CD4-positive, alpha-beta T cell treated with Interleukin-4 for 1 hour (primary cell): ENCODE measurements at places on chromosomes 2 and 18.
A peak's percentile ranks its signal among the peaks of the same experiment; 100 is the strongest.

DNA sequence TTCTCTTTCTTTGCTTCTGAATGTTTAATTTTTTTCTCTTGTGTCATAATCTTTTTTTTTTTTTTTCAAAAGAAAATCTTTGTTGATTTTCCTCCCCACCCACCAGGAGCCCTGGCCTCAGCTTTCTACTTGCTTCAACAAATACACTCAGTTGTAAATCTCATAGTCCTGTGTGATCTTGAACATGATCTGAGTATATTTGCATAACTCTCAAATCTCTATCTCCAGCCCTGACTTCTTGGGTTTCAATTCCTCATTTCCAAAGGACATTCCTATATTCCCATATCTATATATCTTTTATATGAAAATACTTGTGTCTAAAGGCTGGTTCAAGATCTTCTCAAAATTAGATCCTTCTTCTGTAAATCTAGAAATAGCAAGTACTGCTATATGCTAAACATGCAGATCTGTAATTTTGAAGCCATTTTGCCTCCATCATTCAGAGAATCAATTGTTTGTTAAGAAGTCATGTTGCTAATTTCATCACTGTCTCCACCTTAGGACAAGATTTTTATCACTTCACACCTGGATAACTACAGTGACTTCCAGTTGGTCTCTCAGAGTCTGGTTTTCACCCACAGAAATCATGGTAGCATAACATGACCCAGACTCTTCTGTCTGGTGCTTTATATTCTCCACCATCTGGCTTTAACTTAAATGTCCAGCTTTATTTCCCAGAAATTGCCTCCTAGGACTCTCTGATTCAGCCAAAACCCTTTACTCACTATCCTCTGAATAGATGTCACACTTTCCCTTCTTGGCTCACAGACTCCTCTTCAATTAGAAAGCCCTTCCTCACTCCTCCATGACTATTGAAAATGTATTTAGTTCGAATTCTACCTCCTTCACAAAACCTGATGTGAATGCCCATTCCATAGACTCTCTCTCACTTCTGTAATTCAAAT, 98.1 kb downstream of the ZEB2 start:
- DNase-seq, result no peak

DNA sequence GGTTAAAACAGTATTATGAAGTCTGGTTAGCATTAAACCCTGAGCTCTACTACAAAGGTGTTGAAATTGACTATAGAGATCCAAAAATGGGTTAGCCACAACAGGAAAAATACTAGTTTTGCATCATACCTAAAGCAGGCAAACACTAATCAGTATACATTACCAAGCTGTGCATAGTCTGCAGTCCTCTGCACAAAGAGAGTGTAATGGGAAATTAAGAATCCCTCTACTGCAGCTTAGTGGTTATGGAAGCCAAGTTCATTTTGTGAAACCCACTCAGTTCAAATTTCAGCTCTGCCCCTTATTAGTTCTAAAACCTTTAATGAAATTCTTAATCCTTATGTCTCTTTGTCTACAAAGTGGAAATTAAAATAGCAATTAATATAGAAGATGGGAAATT, 192.1 kb downstream of the MBD2 start:
- DNase-seq, result no peak

DNA sequence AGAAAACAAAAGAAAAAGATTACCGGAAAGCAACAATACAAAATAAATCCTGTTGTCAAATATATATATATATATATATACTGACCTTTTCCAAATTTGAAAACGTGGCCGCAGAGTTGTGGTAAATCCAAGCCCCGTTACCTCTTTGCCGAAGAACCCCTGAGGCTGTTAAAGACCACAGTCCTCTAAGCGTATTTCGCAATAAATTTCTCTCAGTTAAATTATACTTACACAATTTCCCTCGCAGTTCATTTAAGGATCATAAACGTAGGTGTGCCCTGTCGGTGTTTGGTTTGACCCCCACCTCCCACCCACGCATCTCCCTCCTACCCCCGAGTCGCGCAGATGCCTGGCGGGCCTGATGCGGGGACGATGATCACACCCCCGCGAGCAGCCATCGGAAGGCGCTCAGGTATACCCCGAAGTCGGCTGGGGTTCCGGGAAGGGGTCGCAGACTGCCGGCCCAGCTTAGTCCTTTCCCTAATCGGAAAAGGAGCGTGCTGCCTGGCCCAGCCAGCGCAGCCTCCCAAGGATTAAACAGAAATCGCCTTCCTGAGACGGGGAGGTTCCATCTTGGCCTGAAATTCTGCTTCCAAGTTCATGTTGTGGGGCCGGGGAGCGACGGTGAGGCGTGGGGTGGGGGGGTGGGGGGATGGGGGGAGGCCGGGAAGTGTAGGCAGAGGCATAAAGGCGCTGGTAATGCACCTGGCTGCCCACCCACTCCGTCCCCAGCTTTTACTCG, 2.9 kb upstream of the MEIS1 start:
- DNase-seq, result no peak

GRCh38 chr2:217277646-217278398, 418.0 kb upstream of the TNP1 start:
- DNase-seq, result no peak

DNA sequence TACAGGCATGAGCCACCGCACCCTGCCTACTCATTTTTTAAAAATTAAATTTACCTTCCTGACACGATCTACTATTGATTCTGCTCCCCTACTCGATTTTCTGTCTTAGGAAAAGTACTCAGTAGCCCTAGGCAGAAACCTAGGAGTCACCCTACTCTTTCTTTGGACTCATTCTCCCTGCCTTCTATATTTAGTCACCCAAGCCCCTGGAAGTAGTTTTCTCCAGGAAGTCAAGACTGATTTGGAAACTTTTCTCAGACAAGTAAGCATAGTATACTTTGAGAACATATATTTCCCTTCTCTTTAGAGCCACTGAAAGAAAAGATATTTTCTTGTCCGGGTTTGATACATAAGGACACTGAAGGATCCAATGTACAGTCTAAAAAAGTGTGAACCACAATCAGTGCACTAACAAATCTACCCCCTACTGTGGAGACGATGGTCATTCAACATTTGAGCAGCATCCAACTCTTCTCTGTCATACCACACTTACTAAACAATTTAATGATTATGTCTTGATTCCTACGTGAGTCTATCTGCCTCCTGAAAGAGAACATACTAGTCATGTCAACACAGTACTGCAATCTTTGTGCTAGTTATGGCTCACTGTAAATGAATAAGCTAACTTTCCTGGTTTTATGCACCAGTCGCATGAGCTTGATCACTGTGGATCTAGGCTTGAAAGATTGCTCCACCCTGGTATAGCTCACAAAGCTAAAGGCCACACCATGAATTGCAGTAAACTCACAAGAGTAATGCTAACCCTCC, 19.8 kb downstream of the YWHAQ start:
- no peak for DNase-seq

GRCh38 chr2:25878361-25879132, at the start of gene ASXL2:
ASXL2 (minus strand) TSS chr2:25878487; CDS start chr2:25878222, 265 bp downstream.
- DNase-seq, result peak; percentile 98

- DNase-seq, result no peak
Measured at GRCh38 chr2:103249462-103249861, 487.6 kb downstream of the TMEM182 start.

DNA sequence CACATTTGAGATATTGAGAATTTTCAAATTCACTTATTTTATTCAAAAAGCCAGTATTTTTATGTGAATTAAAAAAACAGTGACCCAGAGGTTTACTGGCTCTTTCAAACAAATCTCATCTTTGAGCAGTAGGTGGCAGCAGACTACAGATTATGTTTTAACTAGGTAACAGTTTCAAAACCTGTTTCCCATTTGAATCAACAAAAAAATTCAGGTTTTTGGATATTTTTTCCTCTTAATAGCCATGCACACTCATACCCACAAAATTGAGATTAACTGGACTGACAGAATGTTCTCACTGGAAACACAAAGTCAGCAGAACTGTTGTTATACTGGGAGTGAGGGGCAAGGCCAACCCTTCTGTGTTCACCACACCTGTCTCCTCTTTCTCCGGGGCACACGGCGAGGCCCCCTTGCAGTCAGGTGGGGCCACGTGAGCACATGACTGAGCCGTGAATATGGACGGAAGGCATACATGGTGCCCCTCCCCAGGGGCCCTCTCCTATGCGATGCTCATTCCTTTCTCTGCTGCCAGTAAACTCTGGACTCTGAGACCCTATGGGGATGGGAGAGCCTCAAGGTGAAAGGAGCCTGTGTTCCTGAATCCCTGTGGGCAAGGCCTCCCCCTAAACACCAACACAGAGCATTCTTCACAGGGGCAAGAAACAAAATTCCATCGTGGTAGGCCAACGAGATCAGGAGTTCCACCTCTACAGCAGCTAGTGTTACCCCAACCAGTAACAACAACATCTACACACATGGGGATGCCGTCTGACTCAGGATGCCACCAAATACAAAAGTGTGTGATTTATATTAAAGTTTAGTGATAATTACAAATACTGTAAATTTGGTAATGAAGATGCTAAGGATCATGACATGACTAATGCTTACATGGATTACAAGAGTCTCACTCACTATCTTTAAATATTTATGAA, 80.4 kb downstream of the LPIN2 start:
- peak; percentile 86 for DNase-seq

DNA sequence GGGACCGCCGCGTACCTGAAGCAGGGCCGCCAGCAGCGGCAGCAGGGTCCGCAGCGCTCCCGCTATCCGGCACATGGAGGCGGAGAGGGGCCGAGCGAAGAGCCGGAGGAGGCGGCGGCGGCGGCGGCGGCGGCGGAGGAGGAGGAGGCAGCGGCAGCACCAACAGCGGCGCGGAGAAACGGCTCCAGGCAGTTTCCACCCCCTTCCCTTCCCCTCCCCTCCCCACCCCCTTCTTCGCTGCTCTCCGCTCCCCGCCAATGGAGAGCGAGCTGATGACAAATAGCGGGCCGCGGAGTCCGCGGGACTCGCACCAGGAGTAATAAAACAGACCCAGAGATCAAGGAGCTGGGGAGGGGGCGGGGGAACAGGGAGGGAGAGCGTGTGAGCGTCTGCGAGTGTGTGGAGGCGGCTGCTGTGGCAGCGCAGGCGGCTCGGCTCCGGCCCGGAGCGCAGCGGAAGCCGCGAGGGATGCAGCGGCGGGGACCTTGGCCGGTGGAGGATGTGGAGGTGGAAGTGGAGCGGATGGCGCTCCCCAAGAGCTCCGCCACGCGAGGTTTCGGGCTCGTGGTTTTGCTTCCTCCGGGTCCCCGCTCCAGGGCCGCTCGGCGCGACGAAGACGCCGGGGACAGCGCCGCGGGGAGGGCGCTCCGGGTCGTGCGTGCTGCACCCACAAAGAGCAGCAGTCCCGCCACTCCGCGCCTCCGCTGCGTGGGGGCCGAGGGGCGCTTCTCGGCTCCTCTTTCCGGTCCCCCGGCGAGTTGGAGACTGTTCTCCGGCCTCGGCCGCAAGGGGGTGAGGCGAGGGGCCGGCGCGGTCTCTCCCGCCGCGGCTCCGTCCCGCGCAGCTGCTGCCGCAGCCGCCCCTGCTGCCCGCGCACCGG, at the start of gene CDH2:
Gene CDH2, minus strand, starts transcription at position 183 of the 880 bp plus-strand sequence. Its CDS starts 108 bp downstream, at position 75.
- DNase-seq, result no peak

- DNase-seq, result no peak
Measured at GRCh38 chr2:207225773-207226172, 60.0 kb upstream of the KLF7 start.
